NCI-H1092 (cell line): ENCODE measurements at places on chromosomes 1 and 21.

- DNase-seq, result no peak
These were observed 248.2 kb downstream of the KAZN start for GRCh38 chr1:14846688-14847087.

DNA sequence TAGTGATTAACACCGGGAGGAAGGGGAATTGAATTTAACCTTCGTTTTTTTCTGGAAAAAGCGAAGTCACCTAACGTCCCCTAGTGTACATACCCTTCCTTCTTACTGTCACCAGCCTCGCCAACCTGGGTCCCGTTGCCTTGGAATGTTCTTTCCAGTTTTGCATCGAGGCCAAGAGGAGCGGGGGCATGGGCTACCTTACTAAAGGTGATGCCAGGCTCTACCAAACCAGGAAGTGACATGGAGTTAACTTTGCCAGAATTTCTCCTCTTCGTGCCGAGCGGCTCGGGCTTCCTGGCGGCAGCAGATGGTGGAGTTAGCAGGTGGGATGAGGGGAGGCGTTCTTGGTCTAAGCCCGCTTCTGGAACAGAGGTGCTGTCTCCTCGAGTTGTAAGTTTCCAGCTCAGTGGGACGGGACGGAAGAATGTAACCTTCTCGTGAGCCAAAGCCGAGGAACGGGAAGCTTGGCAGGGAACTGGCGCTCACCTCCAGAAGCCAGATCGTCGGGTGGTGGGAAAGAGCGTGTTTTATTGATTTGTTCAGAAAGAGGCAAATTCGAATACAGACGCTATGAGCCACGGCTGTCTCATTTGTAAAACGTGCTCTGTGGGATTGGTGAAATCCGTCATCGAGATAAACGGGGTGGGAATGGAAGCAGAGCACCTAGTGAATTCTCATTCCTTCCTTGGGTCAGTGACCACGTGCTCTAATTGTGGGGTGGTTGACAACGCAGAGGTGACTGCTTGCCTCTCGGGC is 486 bp downstream of the NIPAL3 start:
- DNase-seq, result no peak

- DNase-seq, result no peak
These were observed at the start of gene NES for GRCh38 chr1:156676820-156677615. Gene NES, minus strand, starts transcription at chr1:156677407. Its CDS starts 143 bp downstream, at chr1:156677264.

DNA sequence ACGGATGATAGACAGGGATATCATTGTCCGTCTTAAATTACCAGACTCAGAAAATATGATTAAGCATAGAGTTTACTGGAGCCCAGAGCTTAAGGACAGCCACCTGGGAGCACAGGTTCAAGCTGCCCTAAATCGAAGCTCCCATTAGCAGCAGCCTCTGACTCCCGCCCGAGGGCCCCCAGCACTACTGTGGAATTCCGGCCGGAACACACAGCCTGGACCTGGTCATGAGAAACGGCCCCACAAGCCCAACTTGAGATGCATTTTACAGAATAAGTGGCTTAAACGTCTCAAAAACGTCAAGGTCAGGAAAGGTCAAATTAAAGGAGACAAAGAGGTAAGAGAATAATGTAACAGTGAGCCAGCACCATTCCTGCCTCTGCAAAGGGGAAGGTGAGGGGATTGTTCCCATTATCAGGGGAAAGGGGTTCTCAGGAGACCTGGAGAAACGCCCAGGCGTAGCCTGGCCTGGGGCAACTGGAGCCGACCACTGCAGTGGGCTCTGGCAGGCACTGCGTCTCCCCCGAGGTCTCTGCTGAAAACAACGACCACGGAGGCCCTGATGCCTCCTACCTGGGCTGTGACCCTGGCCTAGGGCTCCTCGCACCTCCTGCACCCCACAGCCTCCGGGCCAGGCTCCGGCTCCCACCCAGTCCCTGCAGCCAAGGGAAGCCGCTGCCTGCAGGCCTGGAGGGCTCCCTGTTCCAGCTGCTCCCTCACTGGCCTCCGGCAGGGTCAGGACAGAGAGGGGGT is 11.5 kb upstream of the COL6A1 start:
- no peak for DNase-seq

DNA sequence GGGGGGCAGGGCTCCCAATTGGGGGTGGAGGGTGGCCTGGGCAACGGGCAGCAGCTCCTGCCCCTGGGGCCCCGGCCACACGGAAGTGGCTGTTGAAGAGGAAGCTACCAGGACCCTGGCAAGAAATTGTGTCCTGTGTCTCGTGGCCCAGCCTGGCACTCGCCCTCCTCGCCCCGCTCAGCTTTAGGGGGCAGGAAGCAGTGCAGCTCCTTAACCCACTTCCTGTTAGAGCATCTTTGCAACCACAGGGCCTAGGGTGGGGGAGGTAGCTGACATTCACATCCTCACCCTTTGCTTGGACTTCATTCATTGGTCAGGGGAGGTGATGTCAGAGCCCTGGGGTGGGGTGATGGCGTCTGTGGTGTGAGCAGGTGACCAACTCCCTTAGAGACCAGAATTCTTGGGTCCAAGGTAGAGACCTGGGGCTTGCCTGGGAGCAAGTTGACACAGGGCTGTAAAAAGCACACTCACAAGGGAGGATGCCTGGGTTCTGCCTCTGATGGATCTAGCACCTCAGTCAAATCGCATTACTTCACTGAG is at the start of gene ARHGAP30:
ARHGAP30 (minus strand) TSS at position 161 of the 540 bp plus-strand sequence. CDS start 267 bp downstream, outside the sequence.
- no peak for DNase-seq

GRCh38 chr1:168767894-168768584 is 39.0 kb upstream of the DPT start:
- no peak for DNase-seq

DNA sequence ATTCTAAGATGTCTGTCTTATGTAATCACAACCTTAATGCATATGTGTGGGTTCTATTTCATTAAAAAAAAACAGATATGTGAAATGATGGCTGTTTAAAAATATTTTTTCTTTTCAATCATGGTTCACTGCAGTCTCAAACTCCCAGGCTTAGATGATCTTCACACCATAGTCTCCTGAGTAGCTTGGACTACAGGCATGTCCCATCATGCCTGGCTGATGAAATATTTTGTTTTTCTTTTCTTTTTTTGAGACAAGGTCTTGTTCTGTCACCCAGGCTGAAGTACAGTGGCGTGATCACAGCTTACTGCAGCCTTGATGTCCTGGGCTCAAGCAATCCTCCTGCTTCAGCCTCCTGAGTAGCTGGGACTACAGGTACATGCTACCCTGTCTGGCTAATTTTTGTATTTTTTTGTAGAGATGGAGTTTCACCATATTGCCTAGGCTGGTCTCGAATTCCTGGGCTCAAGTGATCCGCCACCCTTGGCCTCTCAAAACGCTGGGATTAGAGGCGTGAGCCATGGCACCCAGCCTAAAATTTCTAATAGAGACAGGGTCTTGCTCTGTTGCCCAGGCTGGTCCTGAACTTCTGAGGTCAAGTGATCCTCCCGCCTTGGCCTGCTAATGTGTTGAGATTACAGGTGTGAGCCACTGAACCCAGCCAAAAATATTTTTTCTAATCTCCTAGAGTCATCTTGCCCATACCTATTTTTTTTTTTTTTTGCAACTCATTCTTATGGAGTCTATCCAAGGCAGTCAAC is 67.6 kb downstream of the GIPC2 start:
- no peak for DNase-seq

DNA sequence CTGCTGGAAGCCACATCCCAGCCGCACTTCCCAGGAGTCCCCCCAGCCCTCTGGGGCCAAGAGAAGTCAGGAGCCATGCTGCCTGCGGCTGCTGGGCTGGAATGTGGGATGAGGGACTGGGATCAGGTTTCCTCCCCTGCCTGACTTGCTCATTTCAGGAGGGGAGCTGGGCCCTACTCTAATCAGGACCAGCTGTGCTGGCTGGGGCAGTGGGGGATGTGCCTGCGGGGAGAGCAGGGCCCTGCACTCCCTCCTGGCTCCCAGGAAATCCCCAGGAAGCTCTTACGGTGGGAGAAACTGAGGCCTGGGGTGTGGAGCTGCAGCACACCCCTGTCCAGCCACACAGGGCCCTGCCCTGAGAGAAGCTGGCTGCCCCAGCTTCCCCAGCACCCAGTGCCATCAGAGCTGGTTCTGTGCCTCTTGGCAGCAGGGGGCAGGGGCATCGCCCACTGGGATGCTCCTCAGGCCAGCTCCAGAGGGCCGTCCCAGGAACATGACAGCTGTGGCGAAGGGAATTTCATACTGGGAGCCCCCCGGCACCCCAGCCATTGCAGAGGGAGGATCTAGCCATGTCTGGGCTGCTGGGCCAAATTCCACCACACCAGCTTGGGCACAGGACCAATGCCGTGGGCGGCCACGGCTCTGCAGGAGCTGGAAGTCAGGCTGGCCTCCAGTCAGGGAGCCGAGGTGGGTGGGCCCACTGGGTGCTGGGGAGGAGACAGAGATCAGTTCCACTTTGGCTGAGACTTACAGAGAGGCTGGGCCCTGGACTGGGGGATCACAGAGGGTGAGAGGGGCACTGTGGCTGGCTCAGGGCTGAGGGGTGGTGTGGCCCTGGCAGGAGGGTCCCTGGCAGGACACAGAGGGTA is 21.3 kb upstream of the PRSS38 start:
- no peak for DNase-seq
